ENCODE measurements at places on chromosomes 7 and 10.

DNA sequence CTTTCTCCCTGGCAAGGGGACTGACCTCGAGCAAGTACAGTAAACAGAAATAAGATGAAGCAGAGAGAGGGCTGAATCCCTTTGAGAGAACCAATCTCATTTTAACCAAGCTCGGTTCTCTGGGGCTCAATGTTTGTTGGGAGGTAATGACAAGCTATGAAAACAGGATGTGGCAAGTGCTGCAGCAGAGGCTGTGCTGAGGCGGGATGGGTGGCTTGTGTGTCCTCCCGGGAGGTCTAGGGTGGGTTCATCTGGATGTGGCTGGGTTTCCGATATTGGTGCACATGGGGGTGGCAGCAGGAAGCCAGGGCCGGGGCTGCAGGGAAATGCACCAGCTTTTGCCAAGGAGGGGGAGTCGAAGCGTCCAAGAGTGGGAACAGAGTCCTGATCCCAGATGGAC, 84.5 kb downstream of the AOAH start:
- DNase-seq = no peak

DNA sequence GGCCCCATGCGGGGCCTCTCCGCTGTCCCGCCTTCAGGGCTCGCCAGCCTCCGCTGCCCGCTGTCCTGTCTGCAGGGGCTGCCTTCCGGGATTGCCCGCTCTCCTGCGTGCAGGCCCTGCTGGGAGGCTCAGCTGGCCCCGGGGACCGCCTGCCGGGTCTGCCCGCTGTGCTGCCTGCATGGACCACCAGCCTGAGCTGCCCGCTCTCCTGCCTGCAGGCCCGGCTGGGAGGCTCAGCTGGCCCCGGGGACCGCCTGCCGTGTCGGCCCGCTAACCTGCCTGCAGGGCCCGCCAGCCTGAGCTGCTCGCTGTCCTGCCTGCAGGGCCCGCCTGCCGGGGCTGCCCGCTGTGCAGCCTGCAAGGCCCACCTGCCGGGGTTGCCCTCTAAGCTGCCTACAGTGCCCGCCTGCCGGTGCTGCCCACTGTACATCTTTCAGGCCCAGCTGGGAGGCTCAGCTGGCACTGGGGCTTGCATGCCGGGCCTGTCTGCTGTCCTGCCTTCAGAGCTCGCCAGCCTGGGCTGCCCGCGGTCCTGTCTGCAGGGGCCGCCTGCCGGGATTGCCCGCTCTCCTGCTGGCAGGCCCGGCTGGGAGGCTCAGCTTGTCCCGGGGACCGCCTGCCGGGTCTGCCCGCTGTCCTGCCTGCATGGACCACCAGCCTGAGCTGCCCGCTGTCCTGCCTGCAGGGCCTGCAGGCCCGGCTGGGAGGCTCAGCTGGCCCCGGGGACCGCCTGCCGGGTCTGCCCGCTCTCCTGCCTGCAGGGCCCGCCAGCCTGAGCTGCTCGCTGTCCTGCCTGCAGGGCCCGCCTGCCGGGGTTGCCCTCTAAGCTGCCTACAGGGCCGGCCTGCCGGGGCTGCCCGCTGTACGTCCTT, 165.1 kb downstream of the GLRX3 start:
- DNase-seq = no peak

- no peak for DNase-seq
Measured at GRCh38 chr7:133854739-133855138, 272.4 kb upstream of the LRGUK start.

DNA sequence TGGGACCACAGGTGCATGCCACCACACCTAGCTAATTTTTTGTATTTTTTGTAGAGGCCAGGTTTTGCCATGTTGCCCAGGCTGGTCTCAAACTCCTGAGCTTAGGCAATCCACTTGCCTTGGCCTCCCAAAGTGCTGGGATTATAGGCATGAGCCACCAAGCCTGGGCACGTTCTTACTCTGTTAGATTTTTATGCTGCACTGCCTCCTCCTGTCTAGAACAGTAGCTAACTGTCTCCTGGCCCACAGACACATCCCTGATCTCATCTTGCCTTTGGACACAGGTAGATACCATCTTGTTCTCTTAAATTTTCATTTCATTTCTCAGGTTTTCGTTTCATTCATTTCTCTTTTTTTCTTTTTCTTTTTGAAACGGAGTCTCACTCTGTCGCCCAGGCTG, 41.1 kb downstream of the BLVRA start:
- DNase-seq = no peak
